ENCODE measurements at places on chromosomes 5 and 9.

GRCh38 chr9:129012343-129012742 lies 15.8 kb downstream of the SH3GLB2 start:
- no peak for DNase-seq

- DNase-seq = no peak
These were observed 23.1 kb downstream of the IRF1 start for GRCh38 chr5:132467287-132467984.

DNA sequence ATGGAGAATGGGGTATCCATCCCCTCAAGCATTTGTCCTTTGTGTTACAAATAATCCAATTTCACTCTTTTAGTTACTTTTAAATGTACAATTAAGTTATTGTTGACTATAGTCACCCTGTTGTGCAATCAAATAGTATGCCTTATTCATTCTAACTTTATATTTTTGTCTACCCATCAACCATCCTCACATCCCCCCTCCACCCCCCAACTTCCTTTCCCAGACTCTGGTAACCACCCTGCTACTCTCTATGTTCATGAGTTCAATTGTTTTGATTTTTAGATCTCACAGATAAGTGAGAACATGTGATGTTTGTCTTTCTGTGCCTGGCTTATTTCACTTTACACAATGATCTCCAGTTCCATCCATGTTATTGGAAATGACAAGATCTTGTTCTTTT lies 15.4 kb upstream of the RANBP17 start:
- no peak for DNase-seq

DNA sequence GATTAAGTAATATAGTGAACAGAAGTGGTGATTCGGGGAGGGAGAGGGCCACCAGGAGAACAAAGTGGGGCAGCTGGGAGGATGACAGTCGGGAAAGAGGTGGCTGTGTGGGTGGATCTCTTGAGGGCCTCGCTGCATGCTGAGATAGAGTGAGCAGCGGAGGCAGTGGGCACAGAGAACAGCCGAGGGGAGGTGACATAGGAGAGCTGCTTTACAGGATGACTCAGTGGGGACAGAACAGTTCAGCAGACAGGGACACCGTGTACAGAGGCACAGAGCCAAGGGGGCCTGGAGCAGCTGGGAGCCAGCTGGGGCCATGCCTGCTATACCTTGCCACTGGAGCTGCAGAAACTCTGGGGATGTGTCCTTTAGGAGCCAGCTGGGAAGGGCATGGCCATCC lies 273.9 kb downstream of the GADD45G start:
- DNase-seq = peak; percentile 76

DNA sequence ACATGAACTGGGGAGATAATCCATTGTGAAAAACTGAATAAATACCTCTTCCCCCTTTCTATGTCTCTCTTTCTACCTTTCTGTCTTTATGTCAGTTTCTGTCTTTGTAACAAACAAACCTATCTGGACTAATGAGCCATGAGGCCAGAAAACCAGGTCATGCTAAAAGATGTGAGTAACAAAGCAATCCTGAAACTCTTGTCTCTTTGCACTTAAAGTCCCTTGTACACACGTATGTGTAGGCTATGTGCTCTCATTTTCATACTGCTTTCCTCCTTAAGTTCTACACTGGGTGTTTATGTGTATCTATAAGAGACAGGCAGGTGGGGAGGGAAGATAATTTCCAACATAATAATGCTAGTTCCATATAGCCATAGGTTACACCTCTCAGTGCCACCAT lies 123.8 kb upstream of the PTGER4 start:
- no peak for DNase-seq

GRCh38 chr5:14667770-14668169 lies 3.3 kb downstream of the OTULIN start:
- DNase-seq = no peak

Measured in osteocyte (in vitro differentiated cells).